Activated CD4-positive, alpha-beta memory T cell treated with anti-CD3 and anti-CD28 coated beads for 36 hours (primary cell): ENCODE measurements at places on chromosomes 2 and 18.

DNA sequence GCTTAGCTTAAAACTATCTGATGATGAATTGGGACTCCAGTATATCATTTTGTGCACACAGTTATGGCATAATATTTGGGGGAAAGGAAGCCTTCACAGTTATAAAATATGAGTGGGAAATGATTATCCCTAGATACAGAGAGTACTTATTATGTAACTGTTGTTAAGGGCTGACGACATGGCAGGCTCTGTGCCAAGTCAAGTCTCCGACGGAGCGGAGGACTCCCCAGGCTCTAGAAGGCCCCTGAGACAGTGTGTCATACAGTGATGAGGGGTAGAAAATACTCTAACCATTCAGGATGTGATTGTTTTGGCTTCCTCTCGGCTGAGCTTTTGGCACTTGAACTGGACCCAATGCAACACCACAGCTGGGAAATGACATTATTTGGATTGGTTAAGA lies 211.8 kb downstream of the SLC8A1 start:
- H3K27me3 ChIP-seq, result no peaks in the 10 kb centered on the region
- no peak overlapping the region for H3K4me3 ChIP-seq
- H3K36me3 ChIP-seq, result no peaks in the 10 kb centered on the region
- H3K27ac ChIP-seq, result no peak overlapping the region

- H3K36me3 ChIP-seq, result peaks cover 8% of the 10 kb centered on the region
- peak overlapping the region; percentile 26 for H3K27ac ChIP-seq
- H3K4me3 ChIP-seq, result no peak overlapping the region
These were observed 43.3 kb upstream of the ZFP36L2 start for GRCh38 chr2:43269706-43270105.

GRCh38 chr2:223954401-223954800 lies 2.9 kb upstream of the MRPL44 start:
- H3K27me3 ChIP-seq, result no peaks in the 10 kb centered on the region
- no peak overlapping the region for H3K4me3 ChIP-seq
- H3K4me1 ChIP-seq, result peaks cover 56% of the 10 kb centered on the region
- H3K27ac ChIP-seq, result no peak overlapping the region

DNA sequence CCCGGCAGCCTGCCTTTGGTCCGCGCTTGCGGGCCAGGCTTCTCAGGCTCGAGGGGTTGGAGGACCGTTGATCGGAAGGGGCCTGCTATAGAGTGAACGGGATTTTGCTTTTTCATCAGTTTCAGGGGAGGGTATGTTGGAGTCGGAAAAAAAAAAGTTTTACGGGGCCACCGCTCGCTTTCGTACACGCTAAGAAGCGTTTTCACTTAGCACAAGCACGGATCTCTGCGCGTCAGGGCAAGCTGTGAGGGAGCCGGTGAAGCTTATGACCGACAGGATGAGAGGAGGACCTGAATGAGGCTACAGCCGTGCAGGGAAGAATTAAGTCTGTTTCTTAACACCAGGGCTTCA lies 443 bp downstream of the CPSF3 start:
- peaks cover 12% of the 10 kb centered on the region for H3K36me3 ChIP-seq
- H3K4me1 ChIP-seq, result peaks cover 33% of the 10 kb centered on the region
- H3K27me3 ChIP-seq, result no peaks in the 10 kb centered on the region
- peak; percentile 49 for DNase-seq
- no peak overlapping the region for H3K4me3 ChIP-seq
- no peak overlapping the region for H3K27ac ChIP-seq

DNA sequence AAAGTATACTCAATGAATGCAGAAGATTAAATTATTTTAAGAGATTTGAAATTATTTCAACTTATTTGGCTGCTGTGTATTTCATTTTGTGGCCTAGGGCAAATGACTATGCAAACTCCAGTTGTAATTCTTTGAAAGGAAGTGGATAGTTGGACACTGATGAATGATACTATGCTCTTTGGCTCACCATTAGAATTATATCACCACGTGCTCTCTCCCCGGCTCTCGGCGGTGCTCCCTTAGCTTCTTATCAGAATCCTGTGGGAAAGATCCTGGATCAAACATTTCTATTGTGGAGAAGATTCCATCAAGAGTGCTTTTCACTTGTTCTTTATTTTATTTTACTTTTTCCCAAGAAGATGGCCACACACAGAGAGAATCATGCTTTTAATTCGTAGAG lies 55.2 kb downstream of the ADCYAP1 start:
- H3K4me3 ChIP-seq, result no peak overlapping the region
- peaks cover 15% of the 10 kb centered on the region for H3K27me3 ChIP-seq
- H3K27ac ChIP-seq, result no peak overlapping the region
- H3K36me3 ChIP-seq, result no peaks in the 10 kb centered on the region
